ENCODE measurements at places on chromosomes 16 and 17.

DNA sequence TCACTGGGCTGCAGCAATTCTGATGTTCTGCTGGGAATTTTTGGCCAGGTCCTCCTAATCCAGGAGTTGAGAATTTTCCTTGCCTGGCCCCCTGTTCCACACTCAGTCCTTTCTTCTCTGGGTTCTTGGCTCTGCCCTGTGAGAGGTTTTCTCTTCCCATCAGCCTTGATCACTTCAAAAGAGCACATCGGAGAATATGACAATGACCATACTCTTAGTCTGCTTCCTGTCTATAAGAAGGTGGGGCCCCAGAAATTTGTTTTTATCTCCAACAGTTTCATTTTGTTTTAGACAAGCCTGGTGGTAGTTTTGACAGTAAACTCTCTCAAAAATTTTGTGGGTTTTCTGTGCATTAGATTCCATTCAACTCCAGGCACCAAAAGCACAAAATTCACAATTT lies 70.7 kb downstream of the C17orf67 start:
- DNase-seq: no peak

DNA sequence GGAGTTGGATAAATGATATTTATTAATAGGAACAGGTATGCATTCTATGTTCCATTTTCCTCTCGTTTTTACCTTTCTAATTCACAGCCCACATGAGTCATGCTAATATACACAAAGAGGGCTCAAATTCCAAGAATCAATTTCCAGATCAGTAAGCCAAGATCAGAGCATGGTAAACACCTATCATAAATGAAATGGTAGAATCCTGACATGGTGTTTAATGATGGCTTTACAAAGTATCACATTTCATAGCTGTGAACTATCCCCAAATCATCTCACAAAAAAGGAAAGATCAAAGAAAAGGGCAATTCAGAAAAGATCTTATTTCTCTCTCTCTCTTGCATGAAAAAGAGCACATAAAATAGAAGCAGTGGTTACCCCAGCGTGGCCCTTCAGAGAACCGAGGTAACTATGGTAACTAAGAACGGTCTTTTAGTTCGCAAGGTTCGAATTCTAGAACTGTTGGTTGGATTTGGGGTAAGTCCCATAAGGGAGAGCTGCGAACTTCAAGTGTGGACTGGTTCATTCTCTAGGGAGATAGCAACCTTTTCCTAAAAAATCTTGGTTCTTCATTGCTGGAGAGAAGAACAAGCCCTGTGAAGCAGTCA lies 73.0 kb downstream of the MARCHF10 start:
- no peak for DNase-seq

DNA sequence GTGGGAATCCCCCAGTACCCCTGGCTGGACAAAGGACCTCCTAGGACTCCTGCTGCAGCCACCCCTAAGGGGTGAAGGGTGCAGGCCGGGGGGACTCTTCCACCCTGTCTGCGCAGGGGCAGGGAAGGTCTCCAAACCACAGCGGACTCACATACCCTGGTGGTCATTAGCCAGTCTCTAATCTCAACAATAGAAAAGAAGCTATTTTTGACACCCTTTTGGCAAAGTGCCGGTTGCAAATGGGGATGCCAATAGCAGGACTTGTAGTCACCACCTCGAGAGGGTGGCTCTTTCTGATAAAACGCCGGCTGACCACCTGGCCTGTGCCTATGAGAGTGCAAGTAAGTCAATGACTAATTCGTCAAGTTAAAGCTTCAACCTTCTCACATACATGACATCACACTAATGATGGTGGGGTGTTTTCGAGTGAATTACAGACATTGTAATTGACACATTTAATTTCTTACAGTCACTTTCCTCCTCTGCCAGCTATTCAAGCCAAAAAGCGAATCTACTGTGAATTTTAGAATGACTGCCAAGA lies 23.1 kb upstream of the DNAH17 start:
- DNase-seq: no peak

GRCh38 chr17:2002767-2003329 lies 22.3 kb downstream of the RTN4RL1 start:
- no peak for DNase-seq

- peak; percentile 49 for DNase-seq
These were observed 67.8 kb downstream of the GRIN2A start for GRCh38 chr16:10114409-10114808.

GRCh38 chr17:79950751-79951150 lies 84.9 kb downstream of the TBC1D16 start:
- no peak for DNase-seq

DNA sequence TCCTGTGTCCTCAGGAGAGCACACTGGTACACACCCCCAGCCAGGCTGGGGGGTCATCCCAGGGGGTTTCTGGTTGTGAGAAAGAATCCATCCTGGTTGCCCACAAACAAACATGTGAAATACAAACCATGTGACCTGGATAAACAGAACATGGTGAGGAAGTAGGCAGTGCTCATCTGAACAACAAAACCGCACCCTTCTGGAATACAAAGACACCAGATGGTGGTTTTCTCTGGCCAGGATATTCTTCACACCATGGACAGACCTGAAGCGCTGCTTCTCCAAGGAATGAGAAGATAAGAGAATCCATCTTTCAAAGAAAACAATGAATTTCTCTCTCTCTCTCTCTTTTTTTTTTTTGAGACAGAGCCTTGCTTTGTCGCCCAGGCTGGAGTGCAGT lies 302.3 kb downstream of the SLC39A11 start:
- DNase-seq: no peak

DNA sequence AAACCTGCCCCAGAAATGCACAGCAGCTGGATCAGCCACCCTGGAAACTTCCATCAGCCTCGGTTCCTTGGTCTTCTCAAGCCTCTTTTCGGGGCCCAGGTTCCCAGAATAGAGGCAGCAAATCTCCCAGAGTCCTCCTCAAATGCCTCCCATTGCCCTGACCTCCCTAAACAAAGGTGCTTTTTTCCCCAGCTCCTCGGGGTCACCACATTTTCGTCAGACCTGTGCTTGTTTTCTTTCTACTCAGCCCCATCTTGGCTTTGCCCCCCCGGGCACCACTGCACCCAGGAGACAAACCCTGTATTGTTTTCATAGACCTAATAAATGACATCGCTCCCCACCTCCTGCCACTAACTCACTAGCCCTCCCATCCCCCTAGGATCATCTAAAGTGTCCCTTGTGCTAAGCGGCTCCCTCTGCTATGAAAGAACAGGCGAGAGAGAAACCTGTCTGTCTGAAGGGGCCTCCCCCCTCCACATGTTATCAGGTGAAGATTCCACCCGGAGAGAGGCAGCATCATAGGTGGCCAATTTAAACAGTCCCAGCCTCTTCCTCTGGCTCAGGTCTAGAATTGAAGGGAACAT lies 451.1 kb downstream of the SOX9 start:
- no peak for DNase-seq

DNA sequence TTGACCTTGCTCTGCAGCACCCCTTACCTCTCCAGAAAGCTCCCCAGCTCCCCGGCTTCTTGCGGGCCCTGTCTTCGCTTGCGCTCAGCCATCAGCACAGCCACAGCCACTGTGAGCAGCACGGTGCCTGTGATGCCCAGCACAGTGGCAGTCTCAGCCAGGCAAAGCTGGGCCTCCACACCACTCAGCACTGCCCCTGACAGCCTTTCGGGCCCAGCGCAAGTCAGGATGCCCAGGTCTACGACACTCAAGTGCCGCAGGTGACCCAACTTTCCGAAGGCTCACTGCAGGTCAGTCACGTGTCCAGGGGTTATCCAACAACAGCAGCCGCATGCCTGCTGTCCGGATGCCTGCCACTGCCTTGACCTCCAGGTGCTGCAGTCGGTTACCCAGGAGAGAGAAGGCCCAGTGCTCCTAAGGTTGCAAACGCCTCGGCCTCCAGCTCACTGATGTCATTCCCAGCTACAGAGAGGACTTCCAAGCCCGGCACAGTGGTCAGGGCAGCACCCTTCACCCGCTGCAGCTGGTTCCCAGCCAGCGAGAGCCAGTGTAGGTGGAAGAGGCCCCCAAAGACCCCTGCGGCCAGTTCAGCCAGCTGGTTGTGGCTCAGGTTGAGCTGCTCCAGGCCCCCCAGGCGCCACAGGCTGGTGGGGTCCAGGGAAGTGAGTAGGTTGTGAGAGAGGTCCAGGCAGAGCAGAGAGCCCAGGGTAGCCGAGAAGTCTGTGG lies 8.9 kb upstream of the TMEM101 start:
- no peak for DNase-seq

DNA sequence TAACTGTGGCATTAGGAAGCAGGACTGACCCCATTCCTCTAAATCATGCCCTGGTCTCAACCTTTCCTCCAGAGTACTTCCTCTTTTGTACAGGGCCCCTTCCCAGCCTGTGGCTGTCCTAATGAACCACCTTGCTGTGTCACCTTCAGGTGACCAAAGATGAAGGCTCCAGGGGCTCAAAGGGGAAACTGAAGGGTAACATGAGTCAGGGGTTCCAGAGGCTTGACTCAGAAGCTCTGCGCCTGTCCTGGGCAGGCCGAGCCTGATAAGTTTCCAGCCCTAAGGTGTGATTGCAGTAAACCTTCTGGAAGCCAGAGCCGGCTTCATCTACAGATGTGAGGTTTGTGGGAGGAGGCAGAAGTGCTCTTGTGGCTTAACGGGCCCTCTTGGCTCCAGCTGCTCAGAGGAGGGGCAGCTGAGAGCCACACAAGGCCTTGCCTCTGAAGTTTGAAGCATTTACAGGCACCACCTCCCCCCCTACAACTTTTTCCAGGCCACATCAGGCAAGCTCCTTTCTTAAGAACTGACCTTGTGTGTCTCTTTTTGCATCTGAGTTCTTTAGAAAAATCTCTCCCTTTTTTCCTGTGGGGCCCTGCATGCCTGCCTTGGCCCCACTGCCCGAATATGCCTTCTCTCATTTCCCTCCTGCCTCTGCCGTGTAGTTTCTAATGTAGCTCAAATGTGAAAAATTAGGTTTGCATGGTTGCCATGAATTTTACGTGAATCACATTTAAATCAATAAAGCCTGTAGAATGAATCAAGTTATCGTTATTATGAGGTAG lies 149.9 kb downstream of the CLEC16A start:
- no peak for DNase-seq

DNA sequence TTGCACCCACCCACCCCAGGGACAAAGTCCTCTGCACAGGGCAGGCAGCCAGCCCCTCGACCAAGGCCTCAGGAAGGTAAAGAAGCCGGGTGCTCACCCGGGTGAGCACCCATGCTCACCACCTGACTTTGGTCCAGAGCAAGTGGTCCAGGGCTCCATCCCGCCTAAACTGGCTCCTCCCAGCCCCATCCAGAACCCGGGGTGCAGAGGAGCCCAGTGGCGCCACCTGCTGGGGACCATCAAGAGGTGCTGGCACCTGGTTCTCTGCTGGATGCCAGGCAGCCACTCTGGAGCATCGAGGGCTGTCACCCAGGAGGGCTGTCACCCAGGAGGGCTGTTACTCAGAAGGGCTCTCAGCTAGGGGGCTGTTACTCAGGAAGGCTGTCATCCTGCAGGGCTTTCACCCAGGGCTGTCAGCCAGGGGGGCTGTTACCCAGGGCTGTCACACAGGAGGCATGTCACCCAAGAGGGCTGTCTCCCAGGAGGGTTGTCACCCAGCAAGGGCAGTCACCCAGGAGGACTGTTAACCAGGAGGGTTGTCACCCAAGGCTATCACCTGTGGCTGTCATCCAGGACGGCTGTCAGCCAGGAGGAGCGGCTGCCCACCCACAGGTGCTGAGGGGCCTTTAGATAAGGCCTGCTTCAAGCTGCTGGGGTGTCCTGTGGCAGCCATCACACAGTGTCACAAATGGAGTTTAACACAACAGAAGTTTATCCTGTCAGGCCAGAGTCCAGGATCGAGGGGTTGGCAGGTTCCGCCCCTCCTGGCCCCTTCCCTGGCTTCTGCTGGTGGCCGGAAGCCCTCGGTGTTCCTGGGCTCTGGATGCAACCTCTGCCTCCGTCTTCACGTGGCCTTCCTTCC lies 98.5 kb downstream of the TNFRSF13B start:
- DNase-seq: no peak

- peak; percentile 34 for DNase-seq
These were observed 394.0 kb downstream of the CA10 start for GRCh38 chr17:51764387-51764971.

DNA sequence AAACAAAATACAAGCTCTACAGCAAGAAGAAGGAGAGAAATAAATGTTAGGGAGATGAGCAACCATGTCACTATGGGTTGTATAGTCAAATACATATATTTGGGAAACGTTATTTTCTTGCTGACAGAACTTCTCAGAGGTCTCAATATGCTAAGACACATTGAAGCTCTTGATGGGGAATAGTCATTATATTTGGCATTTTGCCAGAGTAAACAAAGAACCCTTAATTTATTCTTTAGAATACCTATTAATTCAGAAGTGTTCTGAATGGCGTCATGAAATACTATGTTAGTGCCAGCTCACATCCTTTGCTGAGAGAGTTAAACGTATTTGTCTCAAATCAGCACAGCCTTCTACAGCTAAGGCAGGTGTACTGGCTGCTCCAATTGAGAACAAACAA lies 458.9 kb downstream of the CDH13 start:
- no peak for DNase-seq

- no peak for DNase-seq
These were observed 419.0 kb upstream of the ASIC2 start for GRCh38 chr17:33712120-33712519.

DNA sequence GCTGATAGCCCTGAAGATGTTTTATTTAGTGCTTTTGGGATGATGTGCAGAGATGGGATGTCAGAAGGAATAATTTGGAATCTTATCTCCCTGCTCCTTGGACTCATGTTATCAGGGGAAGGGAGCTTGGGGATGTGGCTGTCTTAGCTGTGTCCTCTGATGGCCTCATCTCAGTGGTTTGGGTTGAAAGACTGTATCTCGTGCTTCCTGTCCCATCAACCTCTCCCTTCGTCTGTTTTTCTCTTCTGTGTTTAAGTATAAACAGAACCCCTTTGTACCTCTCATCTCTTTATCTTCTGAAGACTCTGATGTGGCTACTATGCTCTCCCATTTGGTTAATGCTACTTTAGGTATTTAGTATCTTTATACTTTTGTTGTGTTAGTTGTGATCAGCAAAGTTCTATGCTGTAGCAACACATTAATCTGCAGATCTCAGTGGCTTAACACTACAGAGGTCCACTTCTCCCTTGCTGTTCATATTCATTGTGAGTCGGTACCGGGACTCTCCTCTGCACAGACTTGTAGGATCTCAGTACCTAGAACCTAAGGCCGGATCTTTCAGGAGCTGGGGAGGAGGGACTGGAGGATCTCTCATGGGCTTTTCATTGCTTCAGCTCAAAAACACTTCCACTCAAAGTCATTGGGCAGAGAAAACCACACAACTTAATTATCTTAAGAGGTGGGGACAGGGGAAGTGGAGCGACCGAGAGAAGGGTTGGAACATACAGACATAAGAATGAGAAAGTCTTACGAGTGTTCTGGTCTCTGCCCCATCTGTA lies 28.8 kb downstream of the PRKCA start:
- no peak for DNase-seq

- DNase-seq: no peak
These were observed 211.3 kb downstream of the CA10 start for GRCh38 chr17:51947160-51947735.
